CD4-positive, alpha-beta T cell treated with Interferon gamma for 1 hour (primary cell): ENCODE measurements at places on chromosomes 16 and 17.

GRCh38 chr16:12646490-12647274 is 157.0 kb downstream of the CPPED1 start:
- no peak for DNase-seq

GRCh38 chr17:38540514-38541045 is 65.2 kb downstream of the SRCIN1 start:
- no peak for DNase-seq

GRCh38 chr16:590188-590814 is 435 bp downstream of the RAB40C start:
- no peak for DNase-seq

- DNase-seq, result peak; percentile 20
These were observed 25.3 kb downstream of the UBE2O start for GRCh38 chr17:76427501-76428231.
